ENCODE measurements at places on chromosomes 7 and 10.

GRCh38 chr10:45660876-45661411, 11.6 kb downstream of the ZFAND4 start:
- DNase-seq, result no peak

GRCh38 chr7:20131776-20132175, 85.4 kb downstream of the MACC1 start:
- no peak for DNase-seq

DNA sequence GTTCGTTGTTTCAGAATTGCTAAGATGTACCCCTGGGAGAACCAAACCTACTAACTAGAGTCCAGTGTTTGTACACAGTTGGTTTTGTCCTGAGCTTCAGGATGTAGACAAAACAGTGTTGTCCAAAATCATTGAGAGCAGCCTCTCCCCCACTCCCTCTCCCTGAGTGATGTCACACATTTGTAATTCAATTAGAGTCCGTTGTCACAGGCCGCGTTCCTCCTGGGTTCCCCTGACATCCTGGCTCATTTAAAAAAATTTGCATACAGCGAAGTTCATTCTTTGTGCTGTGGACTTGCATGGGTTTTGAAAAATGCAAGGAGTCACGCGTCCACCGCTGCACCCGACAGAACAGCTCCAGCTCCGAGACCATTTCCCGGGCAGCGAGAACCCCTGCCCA, 10.3 kb downstream of the GRIFIN start:
- DNase-seq, result no peak

- no peak for DNase-seq
These were observed 386.5 kb upstream of the AUTS2 start for GRCh38 chr7:69211739-69212138.
